NCI-H1092 (cell line): ENCODE measurements at places on chromosomes 1 and 21.

DNA sequence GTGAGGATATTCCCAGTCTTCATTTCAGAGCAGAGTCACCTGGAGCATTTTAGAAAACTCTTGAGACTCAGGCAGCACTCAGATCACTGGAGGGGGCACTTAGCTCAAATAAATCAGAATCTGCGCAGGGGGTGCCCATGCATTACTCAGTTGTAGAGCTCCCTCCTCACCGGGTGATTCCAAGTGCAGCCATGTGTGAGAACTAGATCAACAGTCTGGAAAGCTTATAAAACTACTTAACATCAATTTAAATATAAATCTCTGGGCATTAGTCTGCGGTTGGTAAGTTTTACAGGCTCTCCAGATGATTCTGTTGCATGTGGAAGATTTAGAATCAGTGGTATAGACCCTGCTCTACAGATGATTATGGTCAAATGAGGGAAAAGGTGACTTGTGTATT is 128.6 kb downstream of the ST6GALNAC3 start:
- DNase-seq: no peak

DNA sequence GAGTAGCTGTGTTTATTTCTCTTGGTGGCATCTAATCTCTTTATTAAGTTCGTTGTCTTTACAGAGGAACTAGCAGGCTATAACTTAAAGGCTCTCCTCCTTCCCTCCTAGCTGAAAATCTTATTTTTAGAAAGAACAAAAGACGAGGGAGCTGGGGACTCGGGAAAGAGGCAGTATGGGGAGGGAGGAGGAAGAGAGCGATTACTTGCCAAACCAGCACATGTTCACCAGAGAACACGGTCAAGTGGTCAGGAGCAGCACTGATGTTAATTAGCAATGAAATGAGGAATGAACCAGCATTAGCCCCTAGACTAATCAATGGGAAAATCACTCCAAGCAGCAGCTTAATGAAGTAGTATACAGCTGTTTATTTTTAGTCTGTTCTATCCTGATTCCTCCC is 171.3 kb upstream of the ESRRG start:
- no peak for DNase-seq

- DNase-seq: no peak
Measured at GRCh38 chr1:78619032-78619431, 1.2 kb upstream of the IFI44L start.

GRCh38 chr1:29117381-29117780 is 6.3 kb downstream of the TMEM200B start:
- no peak for DNase-seq

GRCh38 chr1:24742090-24742938 is 2.9 kb upstream of the CLIC4 start:
- no peak for DNase-seq

DNA sequence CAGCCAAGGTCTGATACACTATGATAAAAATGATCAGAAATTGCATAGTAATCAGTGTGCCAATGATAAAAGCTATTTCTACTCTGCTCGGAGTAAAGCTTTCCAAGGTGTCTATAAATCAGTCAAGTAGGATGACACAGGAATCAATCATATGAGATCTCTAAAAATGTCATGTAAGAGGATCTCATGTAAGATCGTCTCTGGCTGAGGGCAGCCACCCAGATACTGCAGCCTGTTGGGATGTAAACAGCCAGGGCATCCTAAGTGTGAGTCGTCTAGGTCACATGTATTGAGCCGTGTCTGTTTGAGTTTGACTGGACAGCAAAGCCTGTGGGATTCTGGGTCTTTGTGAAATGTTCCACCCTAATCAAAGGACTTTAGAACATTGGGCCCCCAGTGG is 2.8 kb upstream of the TEX35 start:
- no peak for DNase-seq

DNA sequence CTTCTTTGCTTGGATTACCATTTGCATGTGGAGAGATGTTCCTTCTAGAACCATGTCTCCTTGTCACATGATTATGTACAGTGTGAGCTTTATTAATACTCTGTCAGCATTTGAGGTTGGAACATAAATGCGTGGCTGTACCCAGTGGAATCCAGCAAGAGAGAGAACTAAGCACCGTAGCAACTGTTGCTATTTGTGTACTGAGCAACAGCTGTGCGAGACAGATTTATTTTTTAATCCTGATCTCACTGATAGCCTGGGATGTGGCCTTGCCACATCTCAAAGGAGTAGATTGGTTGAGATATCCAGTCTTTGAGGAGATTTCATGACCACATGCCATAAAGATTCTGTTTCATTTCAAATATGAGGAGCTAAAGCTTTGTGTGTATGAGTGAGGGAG is 43.4 kb downstream of the KIF1B start:
- no peak for DNase-seq

GRCh38 chr1:17081439-17081838 is 27.6 kb upstream of the SDHB start:
- no peak for DNase-seq

DNA sequence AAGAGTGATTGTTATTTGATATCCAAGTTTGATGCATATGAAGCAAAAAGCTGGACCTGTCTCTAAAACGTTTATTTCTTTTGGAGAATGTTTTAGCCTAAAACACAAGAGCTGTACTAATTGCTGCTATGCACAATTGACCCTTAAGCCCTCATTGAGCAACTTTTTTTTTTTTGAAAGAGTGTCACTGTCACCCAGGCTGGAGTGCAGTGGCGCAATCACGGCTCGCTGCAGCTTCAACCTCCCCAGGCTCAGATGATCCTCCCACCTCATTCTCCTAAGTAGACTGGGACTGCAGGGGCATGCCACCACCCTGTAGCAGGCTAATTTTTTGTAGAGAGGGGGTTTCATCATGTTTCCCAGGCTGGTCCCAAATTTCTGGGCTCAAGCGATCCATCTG is 129.1 kb downstream of the PIK3R3 start:
- DNase-seq: no peak

- DNase-seq: no peak
Measured at GRCh38 chr1:32014948-32015273, 1.2 kb downstream of the KHDRBS1 start.

GRCh38 chr1:35598895-35599294 is 25.8 kb downstream of the TFAP2E start:
- no peak for DNase-seq

GRCh38 chr1:8184301-8184700 is 133.6 kb upstream of the SLC45A1 start:
- DNase-seq: no peak

DNA sequence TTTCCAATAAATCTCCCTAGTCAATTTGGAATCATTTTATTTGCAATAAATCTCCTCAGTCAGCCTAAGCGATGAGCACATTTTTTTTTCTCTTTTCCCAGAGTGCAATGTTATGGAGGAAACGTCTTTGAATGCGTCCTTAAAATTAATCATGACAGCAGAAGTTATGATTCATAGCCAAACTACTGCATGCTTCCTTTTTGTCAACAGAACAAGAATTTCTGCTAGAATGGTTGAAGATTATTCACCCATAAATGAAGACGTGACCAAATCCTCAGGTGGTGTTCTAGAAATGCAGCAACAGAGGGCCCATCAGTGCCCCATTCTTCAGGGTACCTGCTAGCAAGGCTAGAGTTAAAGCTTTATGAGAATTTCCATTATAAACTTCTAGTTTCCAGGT is 407.9 kb upstream of the PKN2 start:
- DNase-seq: no peak

GRCh38 chr1:156067262-156067661 is 6.3 kb downstream of the RAB25 start:
- DNase-seq: no peak

- no peak for DNase-seq
Measured at GRCh38 chr1:205472737-205473441, 17.0 kb upstream of the BLACAT1 start.

GRCh38 chr1:111454859-111455641 is 5.8 kb downstream of the ATP5PB start:
- DNase-seq: no peak

GRCh38 chr1:240591564-240591963 is 20.4 kb downstream of the GREM2 start:
- no peak for DNase-seq

DNA sequence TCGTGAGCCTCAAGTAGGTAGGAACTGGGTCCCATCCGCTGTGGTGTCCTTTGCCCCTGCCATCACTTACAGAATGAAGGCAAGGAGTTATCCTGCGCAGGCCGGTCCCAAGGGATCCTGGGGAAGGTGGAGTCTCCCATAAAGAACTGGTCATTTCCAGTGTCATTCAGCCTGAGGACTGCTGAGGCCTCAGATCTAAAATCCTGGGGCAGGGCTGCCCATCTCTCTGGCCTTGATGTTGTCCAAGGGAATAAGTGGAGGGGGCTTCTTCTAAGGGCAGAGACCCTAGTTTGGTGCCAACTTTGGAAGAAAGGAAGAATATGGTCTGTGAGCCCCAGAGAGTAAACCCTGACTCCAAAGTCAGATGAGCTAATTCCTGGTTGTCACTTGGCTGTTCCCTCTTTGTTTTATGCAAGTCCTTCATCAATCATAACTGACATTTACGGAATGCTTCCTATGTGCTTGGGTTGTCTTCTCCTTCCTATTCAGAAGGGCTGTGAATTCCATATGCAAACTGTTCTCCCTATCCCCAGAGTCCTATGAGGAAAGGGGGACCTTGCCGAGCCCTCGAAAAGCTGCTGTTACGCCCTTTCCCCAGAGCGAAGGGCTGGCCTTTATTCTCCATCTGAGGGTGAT is 6.9 kb downstream of the IFI6 start:
- no peak for DNase-seq

DNA sequence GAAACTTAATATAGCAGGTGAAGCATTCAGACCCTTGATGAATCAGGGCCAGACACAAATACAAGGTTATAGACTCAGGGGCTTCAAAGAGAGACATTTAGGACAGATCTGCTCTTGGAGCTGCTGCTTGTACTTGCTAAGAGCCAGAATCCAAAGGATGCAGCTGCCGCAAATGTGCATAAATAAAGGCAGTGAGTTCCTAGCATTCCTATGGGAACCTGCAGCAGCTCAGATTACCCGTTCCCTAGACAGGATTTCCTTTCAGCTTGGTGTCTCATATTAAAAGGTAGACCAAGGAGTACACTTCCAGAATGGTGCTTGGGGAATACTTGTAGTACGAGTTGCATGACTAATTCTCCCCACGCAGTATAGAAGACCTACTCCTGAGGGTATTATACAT is 9.7 kb upstream of the LRRC53 start:
- no peak for DNase-seq

DNA sequence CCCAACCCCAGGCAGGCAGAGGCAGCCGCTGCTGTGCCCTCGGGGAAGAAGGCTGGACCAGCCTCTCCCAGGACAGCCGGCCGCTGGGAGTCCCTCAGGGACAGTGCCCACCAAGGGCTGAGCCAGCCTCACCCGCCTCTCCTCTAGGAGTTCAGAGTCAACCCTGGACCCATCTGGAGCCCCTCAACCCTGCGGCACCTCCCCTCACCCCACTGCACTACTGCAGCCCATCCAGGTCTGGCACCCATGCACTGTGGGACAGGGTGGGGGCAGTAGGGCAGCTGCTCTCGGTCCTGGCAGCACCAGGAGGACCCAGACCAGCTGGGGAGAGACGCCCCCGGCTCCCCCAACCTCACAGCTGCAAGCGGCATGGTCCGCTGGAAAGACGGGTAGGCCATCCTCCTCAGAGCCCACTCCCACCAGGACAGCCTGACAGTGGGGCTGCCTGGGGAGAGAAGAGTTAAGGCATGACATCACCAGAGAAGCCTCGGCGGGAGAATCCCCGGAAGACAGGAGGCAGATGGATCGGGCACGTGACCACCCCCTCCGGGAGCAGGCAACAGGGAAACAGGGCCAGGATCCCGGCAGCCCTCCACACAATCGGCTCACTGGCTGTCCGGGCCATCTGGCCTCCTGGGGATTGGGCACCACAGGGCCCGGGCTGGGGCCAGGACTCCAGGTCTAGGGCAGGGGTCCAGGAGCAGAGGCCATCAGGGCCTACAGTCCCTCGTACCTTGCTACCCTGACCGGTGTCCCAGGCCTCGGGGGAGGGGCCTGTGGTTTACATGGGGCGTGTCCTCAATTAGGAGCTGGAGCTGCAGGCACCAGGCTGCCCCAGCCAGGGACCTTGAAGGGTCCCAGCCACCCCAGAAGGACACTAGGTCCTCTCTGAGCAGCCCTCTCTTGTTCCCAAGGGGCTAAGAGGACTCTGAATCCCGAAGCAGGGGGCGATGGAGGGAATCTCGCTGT is 3.1 kb downstream of the ACAP3 start:
- DNase-seq: no peak

GRCh38 chr1:96222701-96223100 is 498.9 kb upstream of the PTBP2 start:
- DNase-seq: no peak

- no peak for DNase-seq
Measured at GRCh38 chr1:38102636-38103035, 56.0 kb upstream of the POU3F1 start.

DNA sequence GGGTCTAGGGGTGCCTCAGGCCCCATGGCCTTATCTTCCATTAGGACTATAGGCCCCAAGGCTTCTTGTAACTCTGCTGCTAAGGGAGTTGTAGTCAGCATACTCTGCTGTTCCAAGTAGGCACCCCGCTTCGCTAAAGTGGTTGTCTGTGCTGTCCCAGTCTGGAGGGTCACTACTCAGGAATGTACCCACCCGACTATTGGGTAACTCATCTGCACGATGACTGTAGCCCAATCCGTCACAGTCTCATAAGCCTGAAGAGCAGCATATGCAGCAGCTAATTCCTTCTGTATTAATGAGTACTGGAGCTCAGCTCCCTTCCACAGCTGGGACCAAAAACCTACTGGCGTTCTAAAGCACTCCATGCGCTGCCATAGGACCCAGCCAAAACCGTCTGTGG is 111.0 kb downstream of the GDAP2 start:
- no peak for DNase-seq

DNA sequence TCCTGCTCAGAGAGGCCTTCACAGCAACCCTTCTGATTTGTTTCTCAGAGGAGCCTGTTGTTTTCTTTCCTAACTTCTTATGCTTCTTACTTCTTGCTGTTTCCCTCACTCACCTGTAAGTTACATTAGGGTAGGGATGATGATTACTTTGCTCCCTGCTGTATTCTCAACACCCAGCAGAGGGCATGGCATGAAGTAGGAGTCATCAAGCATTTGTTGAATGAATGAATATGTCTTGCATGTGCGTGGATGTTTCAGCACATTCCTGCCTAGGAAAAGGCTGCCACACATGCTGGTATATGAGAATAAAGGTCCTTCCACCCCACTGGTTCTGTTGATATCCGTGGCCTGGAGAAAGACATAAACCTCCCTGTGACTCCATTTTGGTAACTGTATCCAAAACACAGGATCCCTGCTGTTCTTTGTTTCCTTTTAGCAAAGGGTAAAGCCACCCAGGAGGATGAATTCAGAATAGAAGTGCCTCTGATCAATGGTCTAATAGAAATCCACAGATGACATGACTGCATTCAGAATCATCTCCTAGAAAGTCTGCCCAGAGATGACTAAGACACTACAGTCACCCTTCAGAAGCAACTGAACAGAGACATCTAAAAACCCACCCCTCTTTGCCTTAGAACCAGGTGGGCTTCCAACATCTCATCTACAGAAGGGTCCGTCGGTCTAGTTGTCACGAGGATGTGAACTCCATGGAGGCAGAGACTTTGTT is 168.8 kb downstream of the ZSCAN20 start:
- no peak for DNase-seq
